NB4 (cell line): ENCODE measurements at places on chromosomes 7 and 10.
A peak's percentile ranks its signal among the peaks of the same experiment; 100 is the strongest.

DNA sequence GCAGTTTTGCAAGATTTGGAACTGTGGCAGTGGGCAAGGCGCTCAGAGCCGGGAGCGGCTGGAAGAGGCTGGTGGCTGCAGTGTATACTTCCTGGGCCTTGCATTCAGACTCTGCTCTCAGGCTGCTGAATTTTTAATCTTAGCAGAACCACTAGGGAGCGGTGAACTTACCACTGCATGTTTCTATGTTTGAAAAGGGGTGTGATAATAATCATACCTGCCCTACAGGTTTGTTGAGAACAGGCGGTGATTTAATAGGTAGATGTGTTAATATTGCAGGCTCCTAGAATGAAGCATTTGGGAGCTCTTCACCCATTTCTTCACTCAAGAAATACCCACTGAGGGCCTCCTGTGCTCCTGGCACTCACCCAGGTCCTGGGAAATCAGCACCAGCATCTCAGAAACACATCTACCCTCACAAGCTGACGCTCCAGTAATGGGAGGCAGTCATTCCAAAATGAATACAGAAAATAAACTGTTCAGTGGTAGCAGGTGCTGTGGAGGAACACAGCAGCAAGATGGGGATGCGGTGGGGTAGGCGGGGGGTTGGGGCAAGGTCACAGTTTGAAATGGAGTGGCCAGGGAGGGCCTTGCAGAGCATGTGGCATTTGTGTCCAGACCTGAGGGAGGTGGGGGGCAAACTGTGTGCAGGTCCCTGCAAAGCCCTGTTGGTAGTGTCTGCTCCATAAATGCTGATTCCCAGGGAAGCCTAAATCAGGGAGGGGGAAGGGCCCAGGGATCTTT is 41.0 kb downstream of the VWA2 start:
- no peak for DNase-seq

- no peak for DNase-seq
Observed at GRCh38 chr7:65983965-65984658, 2.1 kb upstream of the GUSB start.

DNA sequence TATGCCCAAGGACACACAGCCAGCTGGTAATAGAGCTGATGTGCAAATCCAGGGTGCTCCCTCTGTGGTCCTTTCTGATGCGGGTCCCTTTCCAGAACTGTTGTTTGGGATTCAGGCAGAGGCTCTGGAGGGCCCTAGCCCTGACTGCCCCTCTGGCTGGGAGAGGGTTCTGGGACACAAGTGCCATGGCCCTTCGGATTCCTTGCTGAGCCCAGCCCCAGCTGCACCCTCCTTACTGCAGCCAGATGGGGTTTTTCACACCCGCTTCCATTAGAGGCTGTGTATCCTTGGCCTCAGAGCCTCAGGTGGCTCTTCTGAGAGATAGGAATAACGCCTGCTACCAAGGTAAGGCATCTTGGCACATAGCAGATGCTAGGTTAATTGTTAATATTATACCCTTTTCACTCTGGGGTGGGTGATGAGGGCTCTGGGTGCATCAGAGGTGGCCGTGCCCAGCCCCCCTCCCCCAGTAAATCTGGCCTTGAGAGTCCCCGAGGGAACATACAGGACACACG is 89.8 kb upstream of the LRRC4 start:
- no peak for DNase-seq

- no peak for DNase-seq
Observed at GRCh38 chr10:132402781-132403241, 5.8 kb downstream of the PWWP2B start.

DNA sequence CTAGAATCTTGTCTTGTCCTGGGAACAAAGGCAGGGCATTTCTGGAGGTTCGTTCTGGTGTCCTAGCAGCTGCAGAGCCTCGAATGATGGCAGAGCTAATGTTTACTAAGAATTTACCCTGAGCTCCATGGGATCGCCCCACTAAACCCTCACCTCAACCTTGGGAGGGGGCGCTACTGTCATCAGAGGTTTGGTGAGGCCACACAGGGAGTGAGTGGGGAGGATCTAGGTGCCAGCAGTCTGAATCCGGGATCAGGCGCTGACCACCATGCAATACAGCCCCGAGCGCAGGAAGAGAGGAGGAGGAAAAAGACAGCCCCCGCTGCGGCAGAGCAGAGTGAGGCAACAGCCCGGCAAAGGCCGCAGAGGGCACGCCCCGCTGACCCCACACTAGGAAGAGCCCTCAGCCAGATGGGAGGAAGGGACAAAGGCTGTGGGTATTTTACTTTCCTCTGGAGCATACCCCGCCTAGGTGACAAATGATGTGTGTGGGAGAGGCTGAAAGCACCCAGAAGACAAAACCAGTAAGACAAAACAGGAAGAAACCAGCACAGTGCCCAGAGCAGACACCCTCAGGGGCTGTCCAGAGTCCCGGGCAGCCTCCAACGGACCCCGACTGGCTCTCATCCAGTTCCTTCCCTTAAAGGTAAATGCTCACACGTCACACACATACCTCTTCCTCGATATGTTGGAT is 103.5 kb downstream of the FAM53B start:
- DNase-seq = peak; percentile 97

DNA sequence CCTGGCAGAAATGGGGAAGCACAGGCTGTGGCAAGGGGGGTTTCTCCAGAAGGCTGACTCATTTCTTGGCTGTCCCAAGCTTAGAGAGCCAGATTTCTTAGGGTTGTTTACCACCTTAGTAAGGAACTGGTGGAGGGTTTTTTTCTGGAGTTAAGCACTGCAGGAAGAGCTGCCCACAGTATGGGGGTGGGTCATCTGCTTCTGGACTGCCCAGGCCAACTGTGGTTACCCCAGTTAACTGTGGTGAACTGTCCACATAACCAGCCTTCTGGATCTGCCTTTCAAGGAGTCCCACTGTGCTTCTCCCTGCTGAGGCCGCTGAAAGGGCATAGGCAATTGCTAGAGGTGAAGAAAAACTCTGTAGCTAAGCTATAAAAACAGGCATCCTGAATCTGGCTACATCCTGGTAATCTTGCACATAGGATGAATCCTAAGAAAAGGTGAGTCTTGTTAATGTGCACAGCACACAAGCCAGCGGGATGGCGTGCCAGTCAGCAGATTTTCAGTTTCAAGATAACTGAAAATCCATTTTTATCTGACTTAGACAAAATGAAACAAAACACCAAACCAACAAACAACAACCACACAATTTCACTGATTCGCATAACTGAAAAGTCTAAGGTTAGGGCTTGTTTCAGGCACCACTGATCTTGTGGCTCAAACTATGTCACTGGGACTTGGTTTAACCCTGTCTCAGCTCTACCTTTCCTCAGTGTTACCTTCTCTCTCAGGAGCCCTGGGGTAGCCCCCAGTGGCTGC is 21.6 kb upstream of the TSPAN33 start:
- peak; percentile 93 for DNase-seq

- DNase-seq = no peak
Observed at GRCh38 chr10:50280049-50280841, 28.9 kb upstream of the ASAH2 start.

DNA sequence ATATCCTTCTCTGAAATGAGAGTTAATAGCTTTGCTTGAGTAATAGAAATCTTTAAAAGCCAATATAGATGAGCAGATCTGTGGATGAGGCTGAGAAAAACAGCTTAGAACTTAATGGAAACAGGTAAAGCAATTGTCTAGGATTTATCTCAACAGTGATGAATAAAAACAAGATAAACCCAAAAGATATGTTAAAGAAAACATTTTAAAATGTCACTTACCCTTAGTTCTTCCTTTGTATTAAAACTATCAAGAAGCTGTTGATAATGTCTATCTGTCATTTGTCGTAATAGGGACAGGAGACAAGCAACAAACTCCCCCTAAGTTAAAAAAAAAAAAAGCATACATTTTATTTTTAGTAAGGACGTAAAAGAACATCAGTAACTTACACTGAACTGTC is 272.1 kb upstream of the IMMP2L start:
- DNase-seq = no peak

GRCh38 chr7:51111241-51111940 is 205.2 kb downstream of the COBL start:
- DNase-seq = no peak

DNA sequence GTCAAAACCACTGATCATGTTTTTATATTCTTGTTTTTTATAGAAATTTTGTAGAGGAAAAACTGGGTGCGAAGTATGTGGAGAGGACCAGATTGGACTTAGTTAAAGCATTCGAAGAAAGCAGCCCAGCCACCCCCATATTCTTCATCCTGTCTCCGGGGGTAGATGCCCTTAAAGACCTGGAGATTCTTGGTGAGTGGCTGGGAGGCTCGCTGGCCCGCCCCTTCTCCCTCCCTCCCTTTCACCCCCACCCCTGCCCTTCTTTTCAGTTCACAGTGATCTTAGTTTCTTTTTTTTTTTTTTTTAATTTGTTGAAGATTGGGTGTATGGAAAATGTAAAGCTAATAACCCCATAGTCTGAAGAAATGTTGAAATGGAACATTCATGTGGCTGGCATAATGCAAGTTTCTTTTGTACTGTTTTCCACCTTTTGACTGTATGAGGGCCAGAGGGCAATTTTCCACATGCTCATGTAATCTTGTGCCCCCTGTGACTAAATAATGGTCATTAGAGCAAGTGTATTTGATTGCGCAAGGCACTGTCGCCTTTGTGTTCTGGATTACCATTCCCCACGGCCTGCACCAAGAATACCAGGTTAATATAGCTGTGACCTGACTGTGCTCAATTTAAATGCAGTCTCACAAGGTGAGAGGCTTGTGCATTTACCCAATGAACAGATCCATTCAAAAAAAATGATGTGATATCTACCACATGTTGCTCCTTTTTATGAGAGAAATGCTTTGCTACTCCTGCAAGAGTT is 77.7 kb downstream of the CDCA7L start:
- DNase-seq = peak; percentile 14

GRCh38 chr10:79236433-79236765 is 110.9 kb upstream of the PPIF start:
- no peak for DNase-seq

- DNase-seq = no peak
Observed at GRCh38 chr10:58451193-58451889, 61.3 kb upstream of the BICC1 start.

GRCh38 chr7:5607951-5608656 is 173.4 kb downstream of the RNF216 start:
- peak; percentile 52 for DNase-seq

- no peak for DNase-seq
Observed at GRCh38 chr10:101839416-101840063, 4.1 kb downstream of the KCNIP2 start.
